ENCODE measurements at places on chromosomes 5 and 9. TPM values are rescaled to one million over a fixed set of nuclear protein-coding genes. Genes with fewer than 3 reads are reported as not detected.

DNA sequence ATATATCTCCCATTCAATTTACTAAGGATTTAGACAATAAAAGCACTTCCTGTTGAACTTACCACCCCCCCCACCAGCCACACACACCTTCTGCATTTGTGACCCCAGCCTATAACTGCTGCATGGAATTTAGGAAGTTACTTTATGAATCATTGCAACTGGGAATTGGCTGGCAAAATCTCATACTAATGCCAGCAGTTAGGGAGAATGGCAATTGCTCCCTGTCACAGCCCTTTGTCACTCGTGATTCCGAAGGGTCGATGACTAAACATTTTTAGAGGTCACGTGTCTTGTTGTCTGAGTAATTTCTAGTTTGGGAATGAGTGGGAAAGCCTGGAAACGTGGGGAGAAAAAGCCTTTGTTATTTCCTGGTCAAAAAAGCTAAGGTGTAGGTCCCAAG, 46.6 kb upstream of the PCA3 start:
- no peak overlapping the region for H3K27ac ChIP-seq
- no peaks in the 10 kb centered on the region for H3K36me3 ChIP-seq
- no peaks in the 10 kb centered on the region for H3K27me3 ChIP-seq
- no peak for DNase-seq
- H3K4me1 ChIP-seq = no peaks in the 10 kb centered on the region
- H3K4me3 ChIP-seq = no peak overlapping the region

Gene GZMA
- total RNA-seq = not detected

- H3K4me3 ChIP-seq = no peak overlapping the region
- no peaks in the 10 kb centered on the region for H3K27me3 ChIP-seq
- no peak for DNase-seq
Measured at GRCh38 chr9:8806150-8806549, 1006.6 kb upstream of the DMAC1 start.

Gene ACOT12
- not detected for total RNA-seq
